ENCODE measurements at places on chromosomes 1 and 21.

DNA sequence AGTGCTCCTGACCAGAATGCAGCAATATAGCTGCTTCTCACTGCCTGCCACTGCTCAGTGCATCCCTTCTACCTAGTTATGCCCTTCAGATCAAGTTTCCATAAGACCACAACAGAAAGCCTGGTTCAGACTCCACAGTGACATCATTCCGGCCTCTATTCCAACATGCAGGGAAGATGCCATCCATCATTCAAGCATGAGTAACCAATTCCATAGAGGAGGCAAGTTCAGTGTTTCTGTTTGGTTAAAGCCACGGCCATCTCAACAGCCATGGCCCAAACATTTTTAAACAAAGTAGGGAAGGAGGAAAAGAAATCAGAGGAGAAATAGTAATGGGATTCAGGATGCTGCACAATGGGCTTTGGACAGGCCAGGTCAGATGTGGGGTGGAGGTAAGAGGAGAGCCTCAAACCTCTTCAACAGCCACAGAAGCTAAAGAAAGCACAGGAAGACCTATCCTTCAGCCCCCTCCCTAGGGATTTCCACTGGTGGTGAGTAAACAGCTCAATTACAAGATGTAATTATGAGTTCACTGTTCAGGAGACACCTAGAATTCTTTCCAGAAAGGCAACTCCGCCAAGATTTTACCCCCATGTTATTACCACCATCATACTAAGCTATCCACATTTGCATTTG lies 484.9 kb downstream of the SETD4 start:
- DNase-seq: no peak

- no peak for DNase-seq
Measured at GRCh38 chr1:231508497-231508896, 20.0 kb upstream of the TSNAX start.

GRCh38 chr1:50458507-50458906 lies 35.3 kb upstream of the DMRTA2 start:
- no peak for DNase-seq

DNA sequence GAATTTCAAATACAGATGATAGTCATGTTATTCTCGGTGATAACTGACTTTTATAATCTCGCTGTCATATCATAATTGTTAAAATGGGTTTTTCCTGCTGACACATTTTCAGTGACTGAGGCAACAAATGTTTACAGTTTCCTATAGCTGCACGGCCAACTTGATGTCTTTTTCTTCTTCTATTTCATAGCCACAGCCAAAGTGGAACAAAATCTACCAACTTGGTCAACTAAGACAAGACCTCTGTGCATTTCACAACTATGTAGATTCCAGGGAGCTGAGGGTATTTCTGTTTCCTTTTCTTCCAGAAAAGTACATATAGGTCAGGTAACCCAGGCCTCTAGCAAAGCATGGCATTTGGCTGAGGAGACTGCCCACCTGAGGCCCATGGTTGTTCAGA lies 10.4 kb upstream of the AHCYL1 start:
- DNase-seq: no peak

GRCh38 chr1:13817906-13818305 lies 117.9 kb downstream of the PRDM2 start:
- no peak for DNase-seq

DNA sequence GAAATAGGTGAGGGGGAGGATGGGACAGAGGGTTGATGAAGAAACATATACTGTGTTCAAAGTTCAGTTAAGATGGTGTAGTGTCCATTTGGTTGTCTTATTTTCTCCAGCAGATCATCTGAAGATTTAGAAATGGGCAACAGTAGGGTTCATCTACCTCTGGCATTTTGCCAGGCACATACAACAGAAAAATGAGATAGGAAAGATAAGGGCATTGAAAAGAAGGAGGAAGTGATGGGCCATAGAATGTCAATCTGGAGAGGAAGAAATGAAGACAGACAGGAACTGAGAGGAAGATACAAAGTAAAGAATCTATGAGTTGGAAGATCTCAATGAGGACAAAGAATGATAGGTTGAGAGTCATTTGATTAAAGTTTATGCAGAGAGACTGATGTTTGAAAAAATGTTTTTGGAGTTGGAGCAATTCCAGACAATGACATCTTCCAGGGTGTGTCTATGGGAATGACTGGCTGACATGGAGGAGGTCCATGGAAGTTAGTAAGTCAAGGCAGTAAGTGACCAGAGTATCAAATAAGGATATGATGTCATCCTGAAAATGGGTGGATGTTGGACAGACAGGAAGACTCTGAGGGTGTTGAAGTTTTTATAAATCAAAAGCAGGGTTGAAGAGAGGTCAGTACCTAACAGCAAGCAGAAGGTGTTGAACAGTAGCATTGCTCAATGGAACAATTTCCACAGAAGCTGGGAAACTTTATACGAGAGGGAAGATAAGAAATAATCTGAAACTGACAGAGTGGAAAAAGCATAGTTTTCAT lies 18.7 kb upstream of the CD55 start:
- DNase-seq: no peak

GRCh38 chr1:22916471-22916820 lies 56.2 kb downstream of the LACTBL1 start:
- DNase-seq: no peak

DNA sequence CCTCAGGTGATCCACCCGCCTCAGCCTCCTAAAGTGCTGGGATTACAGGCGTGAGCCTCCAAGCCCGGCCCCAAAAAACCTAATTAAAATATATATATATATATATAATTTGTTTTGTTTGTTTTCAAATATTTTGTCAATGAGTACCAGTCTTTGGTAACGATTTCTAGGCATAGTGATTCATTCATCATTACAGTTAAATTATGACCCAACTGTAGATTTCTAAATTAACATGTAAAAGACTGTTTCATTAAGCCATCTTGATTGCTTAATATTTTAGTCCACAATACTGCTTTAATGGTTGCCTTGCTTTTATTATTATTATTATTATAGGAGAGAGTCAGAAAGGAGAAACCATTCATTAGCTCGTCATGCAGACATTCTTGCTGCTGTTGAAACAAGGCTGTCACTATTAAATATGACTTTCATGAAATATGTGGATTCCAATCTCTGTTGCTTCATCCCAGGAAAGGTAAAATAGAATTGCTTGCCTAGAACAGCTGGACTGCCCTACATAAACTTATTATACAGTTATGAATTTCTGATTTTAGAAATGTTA lies 19.9 kb downstream of the FBXO28 start:
- DNase-seq: no peak

DNA sequence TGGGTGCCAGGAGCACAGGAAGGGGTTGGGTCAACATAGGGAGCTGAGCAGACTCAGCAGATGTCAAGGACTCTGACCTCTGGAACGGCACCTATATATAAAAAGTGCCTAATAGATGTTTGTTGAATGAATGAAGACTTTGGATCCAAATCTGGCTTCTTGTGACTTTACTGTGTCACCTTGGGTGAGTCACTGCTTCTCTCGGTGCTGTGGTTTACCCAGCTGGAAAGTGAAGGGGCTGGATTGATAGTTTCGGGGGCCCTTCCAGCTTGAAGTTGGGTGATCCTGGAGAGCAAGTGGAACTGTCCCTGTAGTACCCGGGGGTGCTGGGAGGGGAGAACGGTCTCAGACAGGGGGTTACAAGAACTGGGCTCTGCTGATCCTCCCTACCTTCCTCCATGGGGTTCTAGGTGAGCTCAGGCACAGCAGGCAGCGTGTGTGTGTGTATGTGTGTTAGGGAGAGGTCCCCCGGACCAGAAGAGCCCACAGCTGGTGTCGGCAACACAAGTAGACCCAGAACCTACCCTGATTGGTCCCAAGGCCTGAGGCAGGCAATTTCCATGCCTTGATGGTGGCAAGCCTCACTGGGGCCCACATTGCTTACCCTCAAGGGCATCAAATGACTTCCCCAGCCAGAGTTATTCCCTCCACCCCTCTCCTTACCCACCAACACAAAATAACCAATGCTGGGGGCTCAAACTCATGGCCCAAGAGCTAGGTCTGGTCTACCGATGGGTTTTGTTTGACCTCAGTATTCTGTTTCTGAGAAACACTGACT lies 5.5 kb upstream of the PADI1 start:
- DNase-seq: no peak

DNA sequence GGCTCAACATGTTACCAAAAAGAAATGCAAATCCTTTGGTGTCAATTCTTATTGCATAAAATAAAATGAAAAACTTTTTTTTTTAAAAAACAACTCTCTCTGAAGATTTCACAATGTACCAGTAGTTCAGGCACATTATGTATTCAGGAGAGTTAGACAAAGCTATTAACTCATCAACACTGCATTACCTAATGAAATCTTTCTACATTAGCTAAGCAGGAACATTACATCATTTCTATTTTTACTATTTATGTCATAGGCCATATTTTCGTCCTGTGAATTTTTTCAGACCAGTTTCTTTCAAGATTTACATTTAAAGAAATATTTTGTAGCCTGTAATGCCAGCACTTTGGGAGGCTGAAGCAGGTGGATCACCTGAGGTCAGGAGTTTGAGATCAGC lies 366.2 kb downstream of the USH2A start:
- DNase-seq: no peak

All from activated gamma-delta T cell (primary cell).